CD4-positive, alpha-beta T cell treated with Interleukin-15 for 1 hour (primary cell): ENCODE measurements at places on chromosomes 7 and 10.

DNA sequence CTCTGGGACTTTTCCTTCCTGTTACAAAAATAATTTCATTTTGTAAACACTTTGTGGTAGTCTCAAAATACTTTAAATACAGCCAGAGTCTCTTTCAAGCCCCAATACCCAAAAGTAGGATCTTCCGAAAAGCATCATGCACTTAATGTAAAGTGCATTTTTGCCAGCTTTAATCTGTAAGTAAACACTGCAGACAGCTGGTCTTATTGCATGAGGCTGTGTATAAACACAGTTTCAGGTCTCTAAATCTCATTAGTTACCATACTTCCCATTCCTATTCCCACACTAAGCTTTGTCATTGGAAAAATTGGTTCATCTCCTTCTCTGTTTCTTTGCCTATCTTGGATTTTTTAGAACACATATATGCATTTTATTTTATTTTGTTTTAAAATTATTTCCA, 87.6 kb upstream of the GNAI1 start:
- no peak for DNase-seq

DNA sequence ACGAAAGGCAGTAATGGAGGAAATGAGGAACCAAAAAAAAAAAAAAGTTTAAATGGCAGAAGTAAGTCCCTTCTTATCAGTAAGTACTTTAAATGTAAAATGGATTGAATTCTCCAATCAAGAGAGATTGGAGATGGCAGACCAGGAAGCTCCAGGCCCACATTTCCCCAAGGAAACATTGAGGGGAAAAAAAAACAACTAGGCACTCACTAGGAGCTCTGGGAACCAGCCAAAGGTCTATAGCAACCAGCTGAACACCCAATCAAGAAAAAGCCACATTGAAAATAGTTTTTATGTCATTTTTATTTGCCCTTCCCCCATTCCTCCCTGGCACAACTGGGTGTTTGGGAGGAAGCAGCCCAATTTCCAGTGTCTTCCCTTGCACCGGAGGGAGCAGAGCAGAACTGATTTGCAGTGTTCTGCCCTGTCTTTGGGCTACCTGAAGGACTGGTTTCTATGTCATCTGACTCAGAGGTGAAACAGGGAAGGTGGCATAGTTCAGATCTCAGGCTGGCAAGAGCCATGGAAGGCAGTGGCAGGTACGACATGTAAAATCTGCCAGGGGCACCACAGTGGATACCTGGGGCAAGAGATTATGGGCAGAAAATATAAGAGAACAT, 121.9 kb downstream of the SMURF1 start:
- DNase-seq, result no peak

- DNase-seq, result peak; percentile 49
These were observed 51.3 kb upstream of the FRMD4A start for GRCh38 chr10:14382022-14382421.

GRCh38 chr7:151013356-151013732, 10.9 kb downstream of the ATG9B start:
- DNase-seq, result no peak

GRCh38 chr7:104535841-104536240, 207.4 kb downstream of the LHFPL3 start:
- no peak for DNase-seq
